ENCODE measurements at places on chromosomes 12 and 14. TPM values are rescaled to one million over a fixed set of nuclear protein-coding genes. Genes with fewer than 3 reads are reported as not detected.

The ETFRF1 gene
- 30.1 TPM for total RNA-seq

The PRB2 gene
- not detected for total RNA-seq

The ZDHHC22 gene
- total RNA-seq: not detected

The KRT6C gene
- not detected for total RNA-seq

The ADAM20 gene
- 0.33 TPM for total RNA-seq

Data from CD8-positive, alpha-beta T cell (primary cell).